NCI-H1048 (cell line): ENCODE measurements at places on chromosomes 11 and 22.

DNA sequence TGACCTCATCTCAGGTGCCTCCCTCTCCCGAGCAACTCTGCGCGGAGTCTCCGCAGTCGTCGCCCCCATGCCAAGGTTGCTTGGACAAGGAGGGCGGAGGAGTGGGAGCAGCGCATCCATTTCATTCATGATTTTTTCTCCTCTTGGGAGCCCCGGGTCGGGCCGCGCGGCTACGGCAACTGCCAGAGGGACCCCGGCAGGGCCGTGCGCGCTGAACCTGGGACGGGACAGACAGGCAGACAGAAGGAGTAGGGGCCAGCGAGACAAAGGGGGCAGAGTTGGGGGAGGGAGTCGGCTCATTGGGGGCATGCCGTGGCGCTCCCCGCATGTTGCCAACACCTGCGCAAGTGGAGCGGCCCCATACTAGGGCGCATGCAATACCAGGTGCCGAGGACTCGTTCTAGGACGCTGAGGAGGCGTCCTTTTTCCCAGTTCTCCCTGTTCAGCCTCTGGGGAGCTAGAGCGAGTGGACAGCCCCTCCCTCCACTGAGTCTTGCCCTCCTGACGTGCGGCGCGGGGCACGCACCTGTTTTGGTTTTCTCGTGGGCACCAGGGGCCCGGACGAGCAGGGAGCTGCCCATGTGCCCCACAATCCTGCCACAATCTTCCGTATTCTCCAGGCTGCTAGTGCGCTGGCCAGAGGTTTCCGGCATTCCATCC, 501 bp upstream of the PTPN5 start:
- DNase-seq: no peak

GRCh38 chr11:33383075-33383919, 126.1 kb downstream of the HIPK3 start:
- no peak for DNase-seq

GRCh38 chr11:106447631-106448191, 370.2 kb downstream of the AASDHPPT start:
- DNase-seq: no peak

DNA sequence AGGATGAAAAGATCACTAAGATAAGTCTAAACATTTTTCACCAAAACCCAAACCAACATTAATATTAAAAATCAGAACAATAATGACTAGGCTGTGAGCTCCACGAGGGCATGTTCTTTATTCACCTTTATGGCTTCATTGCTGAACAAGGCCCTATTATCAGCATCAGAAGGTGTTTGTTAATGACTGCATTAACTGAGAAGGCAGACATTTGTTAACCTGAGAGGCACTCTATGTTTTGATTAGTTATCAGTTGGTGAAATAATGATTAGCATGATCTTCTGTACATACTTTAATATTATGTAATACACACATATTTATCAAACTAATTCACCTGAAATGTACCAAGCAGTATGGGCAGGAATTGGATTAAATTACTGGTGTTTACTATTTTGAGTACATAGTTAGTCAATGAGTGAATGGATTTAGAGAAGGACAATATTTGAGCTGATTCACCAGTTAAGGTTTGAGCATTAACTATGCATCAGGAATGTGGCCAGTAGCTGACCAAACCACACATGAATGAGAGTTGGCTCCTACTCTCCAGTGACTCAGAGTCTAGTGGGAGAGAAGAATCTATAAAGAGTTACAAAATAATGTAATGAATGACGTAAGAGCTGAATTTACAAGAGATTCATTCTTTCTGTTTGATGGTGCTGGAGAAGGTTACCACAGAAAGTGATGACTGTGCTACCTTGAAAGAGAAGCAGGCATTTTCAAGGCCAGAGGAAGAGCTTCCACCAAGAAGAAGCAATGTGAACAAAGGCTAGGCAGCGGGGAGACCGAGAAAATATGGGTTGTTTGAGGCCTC, 6.7 kb downstream of the IL18 start:
- no peak for DNase-seq

DNA sequence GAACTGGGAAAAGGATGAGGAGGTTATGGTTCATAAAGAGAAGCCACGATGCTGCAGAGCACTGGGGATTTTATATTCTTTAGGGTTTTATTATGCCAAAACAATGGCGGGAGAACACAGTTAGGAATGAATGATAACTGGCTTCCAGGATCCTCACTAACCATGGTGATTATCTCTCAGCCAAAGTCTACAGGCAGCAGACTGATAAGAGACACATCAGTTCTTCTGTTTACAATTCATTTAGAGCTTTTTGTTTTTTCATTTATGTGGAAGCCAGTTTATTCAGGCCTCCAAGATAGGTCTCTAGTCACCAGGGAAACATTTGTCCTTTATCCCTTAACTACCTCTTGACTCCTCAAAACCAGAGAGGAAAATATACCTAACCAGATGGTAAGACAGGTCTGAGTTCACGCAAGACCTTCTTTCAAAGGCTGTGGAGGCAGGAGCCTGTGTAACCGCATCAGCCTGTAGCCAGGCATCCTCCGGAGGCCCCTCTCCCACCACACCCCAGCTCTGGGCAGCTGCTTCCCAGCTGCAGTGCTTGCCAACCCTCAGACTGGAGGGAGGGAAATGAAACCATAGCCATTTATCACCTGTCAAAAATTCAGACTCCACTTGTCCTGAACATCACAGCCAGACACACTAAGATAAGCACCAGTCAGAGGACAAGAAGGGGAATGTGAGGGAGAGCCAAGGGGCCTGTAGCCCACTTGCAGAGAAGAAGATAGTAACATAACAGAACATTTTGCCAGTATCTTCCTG, 57.2 kb upstream of the FAM181B start:
- no peak for DNase-seq

DNA sequence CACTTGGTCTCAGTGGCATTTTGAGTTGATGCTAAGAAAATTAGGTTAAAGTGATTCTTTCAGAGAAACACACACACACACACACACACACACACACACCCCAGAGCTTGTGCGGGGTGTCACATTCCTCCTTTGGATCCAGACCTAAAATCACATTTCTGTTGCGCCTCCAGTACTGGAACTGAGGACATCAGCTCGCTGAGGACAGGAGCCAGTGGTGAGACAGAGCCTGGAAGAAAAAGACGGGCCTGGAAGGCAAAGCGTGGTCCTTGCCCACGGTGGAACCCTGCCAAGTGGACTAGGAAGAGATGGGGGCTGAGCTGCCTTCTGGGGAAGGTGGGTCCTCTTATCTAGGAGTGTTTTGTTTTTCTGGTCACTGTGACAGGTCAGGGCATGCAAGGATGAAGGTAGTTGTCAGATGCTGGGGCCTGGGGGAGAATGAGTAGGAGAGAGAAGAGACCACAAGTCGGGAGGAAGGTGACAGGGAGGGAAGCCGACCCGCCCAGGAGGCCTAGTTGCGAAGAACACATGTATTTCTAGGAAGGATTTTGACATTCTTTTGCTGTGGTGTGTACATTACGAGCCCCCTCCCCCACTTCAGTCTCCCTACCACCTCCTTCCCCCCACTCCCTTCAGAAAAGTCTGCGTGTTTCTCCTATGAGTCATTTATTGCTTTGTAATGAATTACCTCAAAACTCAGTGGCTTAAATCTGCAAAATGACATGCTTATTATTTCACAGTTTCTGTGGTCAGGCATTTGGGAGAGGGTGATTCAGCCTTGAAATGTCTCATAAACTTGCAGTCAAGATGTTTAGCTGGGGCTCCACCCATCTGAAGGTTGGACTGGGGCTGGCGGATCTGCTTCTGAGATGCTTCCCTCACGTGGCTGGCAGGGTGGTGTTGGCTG, 4.8 kb upstream of the ELFN2 start:
- no peak for DNase-seq

DNA sequence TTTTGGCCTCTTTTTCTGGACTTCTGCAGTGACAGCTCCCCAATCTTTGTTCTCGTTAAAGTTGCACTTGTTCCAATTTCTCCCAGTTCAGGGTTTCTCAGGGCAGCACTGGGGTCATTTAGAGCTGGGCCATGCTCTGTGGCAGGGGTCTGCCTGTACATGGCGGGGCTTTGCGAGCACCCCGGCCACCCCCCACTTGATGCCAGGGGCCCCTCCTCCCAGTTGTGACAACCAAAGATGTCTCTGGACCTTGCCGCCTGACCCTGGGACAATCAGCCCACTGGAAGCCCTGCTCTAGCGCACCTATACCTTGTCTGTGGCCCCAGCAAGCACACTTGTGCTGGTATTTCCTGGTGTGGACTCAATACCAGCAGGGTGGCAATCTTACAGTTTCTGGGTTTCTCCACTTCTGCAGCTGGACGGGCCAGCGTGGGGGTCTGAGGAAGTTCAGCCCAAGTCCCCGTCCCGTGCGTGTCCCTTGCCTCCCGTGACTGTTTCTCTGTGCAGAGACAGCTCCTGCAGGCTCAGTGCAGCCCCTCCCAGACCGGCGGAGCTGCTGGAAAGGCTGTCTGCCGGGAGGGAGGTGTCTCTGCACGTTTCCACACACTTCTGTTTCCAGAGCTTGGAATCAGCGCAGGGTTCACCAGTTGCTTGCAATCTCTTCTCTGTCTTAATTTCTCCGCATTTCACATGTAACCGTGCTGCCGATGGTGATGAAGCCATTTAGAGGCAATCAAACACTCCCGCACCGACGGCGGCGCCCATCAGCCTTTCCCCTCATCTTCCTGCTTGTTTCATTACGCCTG, 1328.9 kb downstream of the BRD1 start:
- no peak for DNase-seq

DNA sequence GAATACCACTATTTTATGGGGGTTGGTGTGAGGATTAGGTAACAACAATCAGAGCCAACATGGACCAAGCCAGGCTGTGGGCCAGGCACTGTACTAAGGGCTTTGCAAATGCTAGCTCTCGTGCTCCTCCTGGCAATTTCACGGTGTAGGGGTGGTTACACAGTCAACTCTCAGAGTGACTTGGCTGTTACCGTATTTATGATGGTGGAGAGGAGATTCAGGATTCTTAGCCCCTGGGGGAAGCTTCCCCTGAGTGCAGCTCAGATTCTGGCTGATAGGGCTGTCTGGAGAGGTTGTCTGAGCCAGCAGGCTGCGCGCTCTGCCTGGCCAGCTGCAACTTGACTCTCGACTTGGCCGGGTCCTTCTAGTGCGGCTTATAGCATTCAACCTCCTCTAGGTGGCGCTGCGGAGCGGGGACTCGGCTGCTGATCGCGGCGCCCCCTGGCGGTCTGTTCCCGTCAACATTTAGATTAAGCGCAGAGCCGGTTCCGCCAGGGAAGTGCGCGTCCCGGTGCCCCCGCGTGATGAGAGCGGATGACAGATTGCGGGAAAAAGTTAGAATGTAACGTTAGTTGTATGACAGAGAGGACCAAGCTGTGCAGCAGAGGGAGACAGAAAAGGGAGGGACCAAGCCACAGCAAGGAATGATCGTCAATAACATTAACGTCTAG, 4.5 kb upstream of the NCF4 start:
- DNase-seq: peak; percentile 67

DNA sequence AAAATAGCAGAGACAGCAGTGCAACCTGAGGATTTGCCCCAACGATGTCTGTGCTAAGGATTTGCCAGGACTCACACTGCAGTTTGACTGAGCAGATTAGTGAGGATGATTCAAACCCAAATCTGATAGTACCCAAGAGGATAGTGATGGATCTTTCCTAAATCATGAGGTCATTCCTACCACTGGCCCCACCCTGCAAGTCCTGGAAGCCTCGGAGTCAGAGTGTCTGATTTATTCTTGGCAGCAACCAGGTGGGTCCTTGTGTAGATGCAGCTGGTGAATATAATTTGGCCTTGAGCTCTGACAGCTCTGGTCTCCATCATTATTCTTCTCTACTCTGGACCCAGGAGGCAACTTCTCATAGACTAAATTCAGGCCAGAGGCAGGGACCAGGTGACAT, 179.3 kb upstream of the RAG2 start:
- DNase-seq: no peak

- DNase-seq: no peak
Measured at GRCh38 chr22:26380072-26380830, 48.8 kb upstream of the ASPHD2 start.

DNA sequence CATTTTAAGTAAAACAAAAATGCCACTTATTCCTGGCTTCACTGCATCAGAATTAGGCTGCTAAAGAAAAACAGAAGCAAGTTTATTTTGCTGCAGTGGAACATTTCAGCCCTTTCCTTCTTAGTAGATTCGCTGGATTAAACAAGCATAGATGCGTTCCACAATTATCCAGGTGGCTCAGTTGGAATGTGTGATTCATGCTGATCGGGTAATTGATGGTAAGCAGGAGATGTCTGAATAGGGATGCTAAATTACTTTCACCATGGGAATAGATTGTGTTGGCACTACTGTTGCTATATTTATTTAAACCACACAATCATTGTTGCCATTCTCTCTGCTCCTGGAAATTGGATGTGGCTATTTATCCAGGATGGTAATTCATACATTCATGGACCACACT, 440.1 kb upstream of the DDI1 start:
- DNase-seq: no peak

DNA sequence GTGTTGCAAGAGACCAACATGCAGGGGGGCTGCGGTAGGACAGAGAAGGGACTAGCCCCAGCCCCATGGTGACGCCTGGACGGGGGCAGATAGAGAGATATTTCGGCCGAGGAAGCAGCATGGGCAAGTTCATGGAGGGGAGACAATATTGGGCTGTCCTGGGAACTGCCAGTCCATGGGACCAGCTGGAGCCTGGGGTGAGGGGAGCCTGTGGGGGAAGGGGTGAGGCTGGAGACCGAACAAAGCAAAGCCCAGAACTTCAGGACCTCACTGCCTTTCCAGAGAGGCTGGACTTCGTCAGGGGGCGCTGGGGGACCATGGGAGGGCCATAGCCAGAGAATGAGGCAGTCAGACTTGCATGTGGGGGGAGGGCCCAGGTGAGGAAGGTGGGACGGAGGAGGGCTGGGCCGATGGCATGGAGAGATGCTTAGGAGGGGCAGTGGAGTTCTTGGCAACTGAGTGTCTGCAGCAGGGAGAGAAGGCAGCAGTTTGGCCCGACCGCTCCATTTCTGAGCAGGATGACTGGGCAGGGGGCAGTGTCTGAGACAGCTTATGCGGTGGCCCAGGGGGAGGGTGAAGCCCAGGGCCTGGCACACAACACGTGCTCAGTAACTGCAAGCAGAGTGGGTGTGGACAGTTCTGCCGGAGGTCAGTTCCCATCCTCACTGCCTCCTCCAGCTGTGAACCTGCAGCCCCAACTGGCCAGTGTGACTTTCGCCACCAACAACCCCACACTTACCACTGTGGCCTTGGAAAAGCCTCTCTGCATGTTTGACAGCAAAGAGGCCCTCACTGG, 712 bp downstream of the UPK3A start:
- no peak for DNase-seq

GRCh38 chr11:108622341-108622740, 28.8 kb upstream of the EXPH5 start:
- no peak for DNase-seq

DNA sequence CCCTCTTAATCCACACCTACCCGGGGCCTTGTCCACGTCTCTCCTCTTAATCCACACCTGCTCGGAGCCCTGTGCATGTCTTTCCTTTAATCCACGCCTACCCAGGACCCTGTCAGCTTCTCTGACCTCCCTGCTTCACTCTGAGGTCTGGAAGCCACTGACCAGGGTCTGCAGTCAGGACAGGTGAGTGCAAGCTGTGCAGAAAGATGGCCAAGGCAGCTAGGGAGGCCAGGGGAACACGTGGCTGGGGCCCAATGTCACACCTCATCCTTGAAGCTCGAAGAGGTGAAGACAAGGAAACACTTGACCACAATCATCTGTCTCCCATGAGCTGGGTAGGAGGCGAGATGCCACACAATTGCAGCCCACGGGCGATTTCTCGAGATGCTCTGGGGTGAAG, 1516.9 kb downstream of the BRD1 start:
- no peak for DNase-seq

- no peak for DNase-seq
Measured at GRCh38 chr22:49205483-49205800, 622.2 kb downstream of the BRD1 start.
